ENCODE measurements at places on chromosomes 12 and 14.
A peak's percentile ranks its signal among the peaks of the same experiment; 100 is the strongest.

GRCh38 chr12:65858831-65859230, 34.5 kb downstream of the HMGA2 start:
- no peak for DNase-seq

GRCh38 chr12:82930301-82930700, 243.6 kb downstream of the TMTC2 start:
- no peak for DNase-seq

DNA sequence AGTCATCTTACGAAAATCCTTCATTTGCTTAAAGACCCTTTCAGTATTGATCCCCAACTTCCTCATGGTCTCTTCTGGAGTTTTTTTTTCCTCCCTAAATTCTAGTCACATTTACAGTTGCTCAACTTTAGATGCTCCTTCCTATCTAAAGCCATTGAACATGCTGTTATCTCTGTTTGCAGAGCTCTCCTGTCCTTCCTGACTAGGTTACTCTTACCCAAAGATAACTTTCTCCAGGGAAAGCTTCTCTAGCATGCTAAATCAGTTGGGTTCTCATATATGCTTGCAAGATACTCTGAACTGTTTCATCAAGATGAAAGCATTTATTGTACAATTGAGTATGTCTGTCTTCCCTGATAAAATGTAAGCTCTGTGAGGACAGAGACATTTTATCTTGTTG, 1.8 kb upstream of the RAB21 start:
- no peak for DNase-seq

DNA sequence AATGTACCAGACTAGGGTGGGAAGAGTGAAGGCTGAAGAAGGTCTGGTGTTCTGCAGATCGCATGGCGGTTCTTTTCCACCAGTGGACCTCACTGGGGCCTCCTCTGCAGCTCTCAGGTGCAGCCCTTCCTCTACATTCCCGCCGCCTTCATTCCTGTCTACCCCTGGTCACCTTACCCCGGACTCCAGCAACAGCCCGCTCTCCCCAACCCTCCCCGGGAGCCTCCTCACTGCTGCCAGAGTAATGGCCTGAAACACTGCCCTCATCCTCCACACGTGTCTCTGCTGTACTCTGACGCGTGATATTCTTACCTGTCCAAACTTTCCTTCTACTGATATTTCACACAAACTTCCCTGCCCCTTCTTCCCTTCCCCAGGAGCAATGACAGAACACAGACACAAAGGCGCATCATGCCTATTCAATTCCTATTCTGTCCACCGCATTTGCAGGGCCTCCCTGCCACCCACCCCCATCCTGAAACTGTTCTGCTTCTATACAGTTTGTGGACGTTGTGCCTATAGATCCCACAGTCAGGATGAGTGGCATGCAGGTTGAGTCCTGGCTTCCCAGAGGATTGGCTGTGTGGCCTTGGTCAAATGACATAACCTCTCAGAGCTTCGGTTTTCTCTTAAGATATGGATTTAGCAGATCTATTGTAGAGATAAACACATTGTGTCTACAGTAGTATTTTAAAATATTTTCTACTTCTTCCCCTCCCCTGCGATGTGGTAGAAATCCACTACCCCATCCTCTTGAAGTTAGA, 1.7 kb upstream of the NUAK1 start:
- no peak for DNase-seq

DNA sequence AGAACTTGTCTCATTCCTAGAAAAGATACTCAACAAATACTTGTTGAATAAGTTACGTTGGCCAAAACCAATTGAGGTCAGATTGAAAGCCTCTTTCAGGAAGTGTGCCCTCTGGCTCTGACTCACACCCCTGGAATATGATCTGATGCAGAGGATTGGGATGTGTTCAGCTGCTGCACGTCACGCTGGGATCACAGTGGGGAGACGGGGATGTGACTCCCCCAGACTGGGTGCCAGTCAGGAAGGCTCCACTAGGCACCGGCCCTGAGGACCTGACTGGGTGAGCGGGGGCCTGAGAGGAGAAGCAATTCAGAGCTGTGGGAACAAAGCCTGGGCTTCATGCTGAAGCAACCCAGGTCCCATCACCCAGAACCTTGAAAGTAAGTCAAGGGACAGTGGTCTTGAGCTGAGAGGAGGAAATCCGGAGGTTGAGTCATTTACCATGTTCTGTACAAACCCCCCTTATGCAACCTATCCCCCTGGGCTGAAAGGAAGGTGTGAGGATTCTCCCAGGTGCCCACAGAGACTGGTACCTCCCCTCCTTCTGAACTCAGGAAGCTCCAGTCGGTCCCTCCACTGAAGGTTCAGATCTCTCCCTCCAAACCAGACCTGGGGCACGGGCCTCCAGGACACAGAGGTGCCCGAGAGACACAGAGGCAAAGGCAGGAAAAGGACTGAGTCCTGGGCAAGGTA, 3.9 kb downstream of the CEBPE start:
- peak; percentile 96 for DNase-seq

GRCh38 chr14:55760789-55761566, 181.0 kb downstream of the KTN1 start:
- no peak for DNase-seq

DNA sequence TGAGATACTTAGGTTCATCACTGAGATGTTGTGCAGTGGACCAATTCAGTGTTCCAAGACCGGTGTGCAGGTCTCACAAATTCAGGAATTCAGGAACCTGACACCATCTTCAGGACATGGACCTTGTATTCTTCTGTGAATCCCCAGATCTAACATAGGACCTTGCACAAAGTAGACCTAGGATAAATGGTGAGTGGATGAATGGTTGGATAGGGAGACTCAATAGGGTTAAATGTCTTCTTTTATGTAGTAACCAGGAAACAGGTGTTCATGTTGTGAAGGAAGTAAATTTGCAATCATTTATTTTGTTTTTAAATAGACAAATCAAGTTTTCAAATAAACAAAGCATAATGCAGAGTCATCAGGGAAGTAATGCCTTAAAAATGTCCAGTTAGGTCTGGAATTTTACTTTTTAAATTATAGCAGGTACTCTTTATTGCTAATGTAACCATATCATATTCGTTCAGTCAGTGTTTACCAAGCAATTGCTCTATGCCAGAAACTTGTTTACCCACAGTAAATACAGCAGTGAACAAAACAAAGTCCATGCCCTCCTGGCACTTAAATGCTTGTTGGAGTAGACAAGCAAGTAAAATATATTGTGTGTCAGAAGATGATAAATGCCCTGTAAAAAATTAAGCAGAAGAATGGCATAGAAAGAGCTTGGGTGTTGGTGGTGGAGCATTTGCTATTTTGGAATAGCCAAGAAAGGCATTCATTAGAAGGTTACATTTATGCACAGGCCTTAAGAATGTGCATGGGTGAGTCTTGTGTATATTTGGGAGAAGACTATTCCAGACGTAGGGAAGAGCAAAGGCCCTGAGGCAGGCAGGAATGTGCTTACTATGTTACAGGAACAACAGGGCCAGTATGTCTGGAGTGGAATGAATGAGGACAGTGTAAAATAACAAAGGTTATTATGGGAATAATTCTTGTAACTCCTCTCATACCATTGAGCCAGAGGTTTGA, 26.3 kb downstream of the RXYLT1 start:
- DNase-seq = no peak

DNA sequence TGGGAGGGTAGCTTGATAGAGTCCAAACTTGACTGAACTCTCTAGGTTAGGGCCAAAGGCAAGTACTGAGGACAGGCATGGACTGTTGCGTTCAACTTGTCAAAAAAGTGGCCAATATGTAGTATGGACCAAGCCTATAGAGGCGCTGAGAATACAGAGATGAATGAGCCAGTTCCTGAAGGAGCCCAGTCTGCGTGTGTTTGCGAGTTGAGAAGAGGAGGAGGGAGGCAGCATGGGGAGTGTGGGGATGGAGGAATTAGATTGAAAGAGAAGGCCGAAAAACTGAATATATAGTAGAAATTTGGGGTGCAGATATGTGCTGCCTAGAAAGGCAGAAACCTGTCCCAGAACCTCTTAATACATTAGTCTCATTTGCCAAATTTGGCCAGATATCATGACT, 412.4 kb downstream of the PCNX1 start:
- peak; percentile 17 for DNase-seq

GRCh38 chr14:105195522-105196264, 14.6 kb upstream of the NUDT14 start:
- DNase-seq = no peak

DNA sequence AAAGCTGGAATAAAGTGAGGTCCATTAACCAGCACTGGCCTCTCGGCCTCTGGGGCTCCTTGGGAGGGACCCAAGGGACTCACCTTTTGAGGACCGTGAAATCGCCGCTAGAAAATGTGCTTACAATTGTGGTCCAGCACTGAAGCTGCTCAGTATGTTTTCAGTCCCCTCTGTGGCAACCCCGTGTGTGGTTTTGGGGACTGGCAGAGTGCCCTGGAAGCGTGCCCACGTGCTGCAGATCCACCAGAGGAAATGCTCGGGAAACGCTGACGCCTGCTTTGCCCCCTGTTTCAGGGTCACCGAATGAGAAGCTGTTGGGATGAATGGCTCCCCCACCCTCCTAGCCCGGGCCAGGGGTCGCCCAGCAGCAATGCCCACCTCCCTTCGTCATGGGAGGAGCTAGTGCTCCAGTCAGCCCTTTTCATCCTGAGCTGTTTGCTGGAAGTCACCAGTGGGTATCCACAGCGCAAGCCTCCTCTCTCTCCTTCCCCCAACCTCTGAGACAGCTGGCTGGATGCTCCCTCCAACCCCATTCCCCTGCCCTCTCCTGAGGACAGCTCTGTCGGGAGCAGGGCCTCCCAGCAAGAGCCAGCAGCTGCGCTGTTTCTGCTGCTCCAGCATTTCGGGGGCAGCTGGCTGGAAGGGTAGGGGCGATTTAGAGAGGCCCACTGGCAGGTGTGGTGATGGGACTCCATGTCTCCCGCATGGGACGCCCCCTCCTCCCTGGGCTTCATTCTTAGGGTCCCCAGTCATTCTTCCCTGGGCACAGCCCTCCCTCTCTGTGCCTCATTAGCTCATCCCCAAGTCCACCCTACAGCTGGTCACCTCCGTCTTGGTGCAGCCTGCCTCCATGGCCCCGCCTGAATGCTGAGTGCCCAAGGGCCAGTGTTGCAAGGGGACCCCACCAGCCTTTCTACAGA, 33.2 kb upstream of the PPP1R13B start:
- DNase-seq = peak; percentile 84

DNA sequence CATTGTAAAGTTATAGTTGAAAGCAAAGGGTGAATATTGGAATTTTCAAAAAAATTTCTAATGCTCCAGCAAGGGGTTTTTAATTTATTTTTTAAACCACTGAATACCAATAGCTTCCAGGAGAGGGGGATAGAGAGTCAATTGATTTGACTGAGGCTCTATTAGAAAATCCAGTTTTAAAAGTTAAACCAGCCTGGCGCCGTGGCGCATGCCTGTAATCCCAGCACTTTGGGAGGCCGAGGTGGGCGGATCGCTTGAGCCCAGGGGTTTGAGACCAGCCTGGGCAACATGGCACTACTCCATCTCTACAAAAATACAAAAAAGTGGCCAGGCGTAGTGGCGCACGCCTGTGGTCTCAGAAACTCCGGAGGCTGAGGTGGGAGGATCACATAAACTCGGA, 150.1 kb downstream of the SLC38A4 start:
- peak; percentile 13 for DNase-seq

- no peak for DNase-seq
Measured at GRCh38 chr14:34354556-34354955, 107.5 kb downstream of the SPTSSA start.

DNA sequence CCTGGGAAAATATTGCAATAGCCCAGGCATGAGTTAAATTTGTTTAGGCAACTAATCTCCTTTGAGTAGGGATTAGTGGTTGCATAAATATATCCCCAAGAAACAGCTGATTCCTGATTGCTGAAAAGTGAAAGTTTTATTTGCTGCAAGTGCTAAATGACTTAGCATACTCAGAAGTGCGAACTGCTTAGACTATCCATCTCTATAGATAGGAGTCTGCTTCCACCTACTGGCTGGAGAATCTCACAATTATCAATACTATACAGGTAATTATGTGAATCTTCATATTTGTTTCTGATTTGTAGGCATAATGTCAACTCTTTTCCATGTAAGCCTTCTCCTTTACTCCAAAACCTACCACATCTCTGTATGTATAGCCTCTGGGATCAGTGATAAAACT, 12.0 kb upstream of the SLCO1B3 start:
- DNase-seq = no peak

GRCh38 chr12:88310666-88311065, 168.6 kb downstream of the TMTC3 start:
- DNase-seq = no peak

DNA sequence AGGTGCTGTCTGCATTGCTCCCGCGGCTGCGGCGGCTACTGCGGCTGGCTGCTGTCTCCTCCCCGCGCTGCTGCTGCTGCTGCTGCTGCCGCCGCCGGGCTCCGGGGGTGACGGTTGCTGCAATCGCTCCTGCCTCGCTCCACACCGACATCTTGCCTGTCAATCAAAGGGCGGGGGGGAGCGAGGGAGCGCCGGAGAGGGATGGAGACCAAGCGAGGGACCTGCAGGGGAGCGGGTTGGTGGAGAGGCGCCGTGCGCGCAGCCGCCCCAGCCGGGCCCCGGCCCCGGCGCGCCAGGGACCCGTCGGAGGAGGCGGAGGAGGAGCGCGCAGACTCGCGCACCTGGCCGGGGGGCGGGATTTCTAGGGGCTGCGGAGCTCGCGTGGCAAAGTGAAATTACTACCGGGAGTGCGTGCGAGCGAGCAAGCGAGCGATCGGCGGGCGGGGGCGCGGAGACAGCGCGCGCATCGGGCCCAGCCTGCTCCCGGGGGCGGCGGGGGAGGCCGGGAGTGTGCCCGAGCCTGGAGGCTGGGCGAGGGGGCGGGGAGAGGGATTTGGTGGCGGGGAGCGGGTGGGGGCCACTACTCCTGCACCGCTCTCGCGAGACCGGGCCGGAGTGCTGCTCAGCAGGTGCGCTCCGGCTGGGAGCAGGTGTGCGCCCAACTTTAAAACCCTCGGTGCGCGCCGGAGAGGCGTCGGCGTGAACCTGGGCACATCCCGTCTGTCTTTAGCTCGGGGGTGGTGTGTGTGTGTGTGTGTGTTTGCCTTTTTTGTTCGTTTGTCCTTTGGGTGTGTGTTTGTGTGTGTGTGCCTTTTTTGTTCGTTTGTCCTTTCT, at the start of gene KSR2:
TSS of gene KSR2 (minus strand) at position 165 of the 834 bp plus-strand sequence. CDS start 735 bp downstream, outside the sequence.
- peak; percentile 31 for DNase-seq

DNA sequence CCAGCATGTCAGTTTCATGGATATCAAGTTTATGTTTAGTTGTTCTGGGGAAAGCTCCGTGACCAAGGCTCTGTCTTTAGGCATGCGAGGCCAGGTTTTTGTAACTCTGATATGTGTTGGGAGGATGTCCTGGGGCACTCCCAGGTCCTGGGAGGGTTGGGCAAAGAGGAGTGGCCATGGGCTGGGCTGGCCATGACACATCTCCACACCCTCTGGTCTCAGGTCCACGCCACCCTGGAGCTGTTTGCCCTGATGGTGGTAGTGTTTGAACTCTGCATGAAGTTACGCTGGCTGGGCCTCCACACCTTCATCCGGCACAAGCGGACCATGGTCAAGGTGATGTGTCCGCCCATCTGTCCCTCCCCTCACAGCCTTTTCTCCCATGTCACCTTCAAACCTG, 46.4 kb downstream of the TPCN1 start:
- no peak for DNase-seq

DNA sequence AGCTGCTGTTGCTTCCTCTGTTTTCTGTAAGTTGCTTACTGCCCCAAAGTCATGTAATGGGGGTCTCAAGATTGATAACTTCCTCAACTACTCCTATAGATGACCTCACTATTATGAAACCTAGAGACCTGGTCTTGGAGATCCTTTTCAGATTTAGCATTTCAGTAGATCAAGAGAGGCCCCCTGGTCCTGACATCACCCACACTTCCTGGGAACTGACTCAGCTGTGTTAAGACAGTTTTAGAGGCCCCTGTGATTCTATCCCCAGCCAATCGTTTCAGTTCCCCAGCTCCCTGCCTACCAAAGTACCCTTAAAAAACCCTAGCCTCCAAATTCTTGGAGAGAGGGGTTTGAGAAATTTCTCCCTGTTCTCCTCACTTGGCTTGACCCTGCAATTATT, 9.2 kb upstream of the ARG2 start:
- no peak for DNase-seq
